NCI-H460 (cell line): ENCODE measurements at places on chromosomes 4 and X. TPM values are rescaled to one million over a fixed set of nuclear protein-coding genes. Genes with fewer than 3 reads are reported as not detected.

Gene UFSP2
- total RNA-seq: 27.7 and 29.9 TPM in 2 replicates

Gene GSX2
- not detected in 2 replicates for total RNA-seq

Gene STARD8
- total RNA-seq: 0.55 and 0.72 TPM in 2 replicates

Gene VGLL1
- not detected in 2 replicates for total RNA-seq

Gene KLF8
- total RNA-seq: 0.06 and 0.12 TPM in 2 replicates

Gene HAND2
- total RNA-seq: not detected in 2 replicates
